ENCODE measurements at places on chromosomes 2 and 18.

- DNase-seq = no peak
These were observed 50.2 kb upstream of the CABLES1 start for GRCh38 chr18:23085066-23085465.

DNA sequence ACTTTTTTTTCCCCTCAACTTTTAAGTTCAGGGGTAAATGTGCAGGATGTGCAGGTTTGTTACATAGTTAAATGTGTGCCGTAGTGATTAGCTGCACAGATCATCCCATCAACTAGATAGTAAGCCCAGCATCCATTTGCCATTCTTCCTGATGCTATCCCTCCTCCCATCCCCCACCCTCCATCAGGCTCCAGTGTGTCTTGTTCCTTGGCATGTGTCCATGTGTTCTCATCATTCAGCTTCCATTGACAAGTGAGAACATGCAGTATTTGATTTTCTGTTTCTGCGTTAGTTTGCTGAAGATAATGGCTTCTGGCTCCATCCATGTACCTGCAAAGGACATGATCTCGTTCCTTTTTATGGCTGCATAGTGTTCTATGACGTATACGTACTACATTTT, 47.2 kb upstream of the STON1 start:
- no peak for DNase-seq

GRCh38 chr2:98501876-98502275, 57.2 kb downstream of the INPP4A start:
- no peak for DNase-seq

DNA sequence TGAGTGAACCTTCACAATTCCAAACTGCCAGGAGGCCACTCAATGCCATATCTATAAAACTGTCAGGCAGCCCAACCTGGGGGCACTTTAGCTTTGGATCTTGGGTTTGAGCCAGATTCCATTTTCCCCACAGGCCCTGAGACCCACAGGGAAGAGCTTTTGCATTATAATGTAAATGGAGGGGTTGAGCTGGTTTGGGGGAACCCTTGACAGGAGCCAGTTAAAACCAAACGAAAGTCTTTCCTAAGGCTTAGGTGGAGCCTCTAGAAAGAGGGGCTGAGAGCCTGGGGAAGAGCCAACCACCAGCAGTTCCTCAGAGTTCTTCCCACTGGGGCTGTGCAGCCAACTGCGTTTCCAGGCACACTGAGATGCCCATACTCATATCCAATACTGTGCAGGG, 42.7 kb downstream of the BCL11A start:
- no peak for DNase-seq

DNA sequence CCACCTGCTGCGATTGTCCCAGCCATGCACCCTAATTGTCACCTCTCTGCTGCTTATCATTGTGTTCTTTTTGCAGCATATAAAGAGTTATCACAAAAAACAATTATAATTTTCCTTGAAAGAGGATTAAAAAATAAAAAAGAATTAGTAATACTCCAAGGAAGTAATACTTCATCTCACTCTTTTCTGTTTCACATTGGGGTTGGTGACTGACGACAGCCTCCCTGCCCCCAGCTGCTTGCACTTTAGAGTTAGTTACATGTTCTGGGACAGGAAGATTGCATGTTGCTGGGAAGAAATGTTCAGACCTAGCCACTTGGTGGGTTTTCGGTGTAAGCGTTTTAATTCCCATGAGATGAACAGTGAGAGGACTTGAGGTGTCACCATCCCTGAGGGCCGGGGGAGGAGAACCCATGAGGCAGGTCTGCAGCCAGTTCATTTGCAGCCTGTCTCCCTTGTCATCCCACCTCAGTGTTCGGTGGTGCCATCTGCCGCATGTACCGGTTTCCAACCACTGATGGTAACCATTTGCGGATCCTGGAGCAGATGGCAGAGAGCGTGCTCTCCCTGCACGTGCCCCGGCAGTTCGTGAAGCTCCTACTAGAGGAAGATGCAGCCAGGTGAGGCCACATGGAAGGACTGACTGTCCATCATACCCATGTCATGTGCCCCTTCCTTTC, 69.1 kb downstream of the COA5 start:
- no peak for DNase-seq

GRCh38 chr2:198084156-198084555, 279.8 kb downstream of the PLCL1 start:
- no peak for DNase-seq

GRCh38 chr2:66555501-66556324, 120.8 kb downstream of the MEIS1 start:
- DNase-seq = no peak

GRCh38 chr2:241994556-241995213, 125.2 kb downstream of the RTP5 start:
- DNase-seq = no peak

- DNase-seq = no peak
These were observed 9.5 kb downstream of the ITGA6 start for GRCh38 chr2:172436889-172437288.

DNA sequence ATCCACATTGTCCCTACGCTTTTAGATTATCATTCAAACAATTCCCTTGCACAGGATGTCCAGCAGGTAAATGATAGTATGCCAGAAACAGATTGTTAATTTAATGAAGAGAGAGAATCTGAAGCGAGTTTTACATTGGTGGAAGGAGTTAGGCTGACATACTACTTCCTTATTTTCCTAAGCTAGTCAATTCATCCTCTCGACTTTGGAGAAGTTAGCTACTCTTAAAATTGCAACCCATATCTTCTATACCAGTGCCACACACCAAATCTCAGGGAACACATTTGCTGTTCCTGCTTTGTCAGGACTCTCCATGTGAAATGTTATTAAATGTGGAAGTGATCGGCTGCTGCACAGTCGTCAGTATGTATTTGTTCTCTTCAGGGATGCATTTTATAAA, 249.2 kb downstream of the NAPG start:
- no peak for DNase-seq

GRCh38 chr2:187644981-187645380, 90.7 kb upstream of the TFPI start:
- DNase-seq = peak; percentile 78

DNA sequence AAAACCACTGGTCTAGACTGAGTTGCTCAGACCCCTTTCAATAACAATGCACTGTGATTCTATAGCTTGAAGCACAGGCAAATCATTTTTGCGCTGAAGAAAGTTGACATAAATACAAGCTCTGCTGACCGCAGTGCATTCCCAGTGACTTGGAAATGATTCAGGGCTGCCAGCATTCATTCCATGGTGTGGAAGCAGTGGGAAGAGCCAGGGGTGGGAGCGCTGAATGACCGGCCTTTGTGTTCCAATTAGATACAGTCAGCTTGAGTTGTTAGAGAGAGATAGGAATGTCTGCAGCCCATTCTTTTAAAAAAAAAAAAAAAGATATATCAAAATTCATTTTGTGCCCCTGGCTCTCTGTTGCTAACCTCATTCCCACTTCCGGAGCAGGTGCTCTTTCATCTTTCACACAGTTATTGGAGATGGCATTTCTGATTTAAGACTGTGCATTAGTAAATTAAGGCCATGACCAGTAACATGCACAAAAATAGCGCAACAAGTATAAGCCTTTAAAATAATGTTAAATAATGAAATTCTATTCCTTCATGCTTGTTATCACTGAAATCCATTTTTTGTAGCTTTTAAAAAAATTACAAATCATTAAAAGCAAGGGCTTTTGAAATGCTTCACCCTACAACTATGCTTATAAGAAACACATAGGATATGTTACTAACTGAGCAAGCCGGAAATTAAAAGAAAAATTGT, 59.4 kb upstream of the CTLA4 start:
- peak; percentile 98 for DNase-seq

DNA sequence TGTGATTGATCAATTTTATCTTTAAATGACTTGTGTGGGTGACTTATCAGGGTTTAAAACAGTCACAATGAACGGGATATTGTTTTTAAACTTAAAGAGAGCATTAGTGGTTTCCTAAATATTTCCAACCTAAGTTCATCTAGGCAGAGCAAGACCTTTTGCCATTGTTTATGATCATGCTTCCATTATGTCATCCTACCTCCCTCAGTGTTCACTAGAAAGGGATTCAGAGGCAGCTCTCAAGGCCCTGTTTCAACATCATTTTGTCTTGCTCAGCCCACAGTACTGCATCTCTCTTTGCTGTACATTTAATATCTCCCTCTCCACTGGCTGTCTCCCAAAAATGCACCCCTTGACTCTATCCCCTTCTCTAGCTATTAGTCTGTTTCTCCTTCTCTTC, 21.5 kb upstream of the PELI1 start:
- peak; percentile 7 for DNase-seq

DNA sequence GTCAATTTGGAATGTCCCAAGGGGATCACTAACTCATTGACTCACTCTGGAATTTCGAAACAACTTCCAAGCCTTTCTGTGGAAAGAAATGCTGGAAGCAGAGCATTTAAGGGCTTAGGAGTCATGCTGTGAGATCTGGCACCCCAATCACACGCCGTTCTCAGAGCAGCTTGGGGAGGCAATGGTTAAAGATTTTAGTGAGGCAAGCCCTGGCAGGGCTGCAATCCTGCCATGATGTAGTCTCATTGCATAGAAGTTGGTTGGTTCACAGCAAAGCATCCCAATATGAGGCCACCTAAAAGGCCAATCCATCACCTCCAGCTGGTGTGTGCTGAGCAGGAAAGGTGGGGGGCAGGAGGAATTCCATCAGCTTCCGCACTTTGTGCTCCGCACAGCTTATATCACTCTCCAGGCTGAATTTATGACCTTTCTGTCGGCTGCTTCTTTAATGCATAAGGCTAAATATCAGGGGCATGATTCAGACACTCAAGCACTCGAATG, 1043.9 kb upstream of the POU3F3 start:
- peak; percentile 90 for DNase-seq

DNA sequence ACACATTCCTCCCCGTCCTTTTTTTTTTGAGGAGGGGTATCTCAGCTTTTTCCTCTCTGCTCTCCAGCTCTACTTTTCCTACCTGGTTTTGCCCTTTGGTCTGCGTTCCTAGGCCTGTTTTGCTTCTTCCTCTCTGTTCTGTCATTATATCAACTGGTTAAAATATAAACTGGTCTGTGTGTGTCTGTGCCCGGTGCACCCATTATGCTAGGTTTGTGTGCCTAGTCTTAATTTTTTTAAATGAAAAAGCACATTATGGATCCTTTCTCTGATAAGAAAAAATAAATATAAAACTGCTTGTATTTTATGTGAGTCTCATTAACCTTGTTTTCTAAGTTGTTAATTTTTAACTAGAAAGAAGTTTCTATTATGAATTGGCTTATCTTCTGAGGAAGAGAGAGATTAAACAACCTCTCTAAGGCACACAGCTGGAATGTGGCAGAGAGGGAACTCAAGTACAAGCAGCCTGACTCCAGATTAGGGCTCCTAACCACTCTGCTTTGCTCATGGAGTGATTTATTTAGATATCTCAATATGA, 17.4 kb downstream of the SLC38A11 start:
- no peak for DNase-seq

GRCh38 chr2:199663157-199663556, 187.8 kb downstream of the FTCDNL1 start:
- DNase-seq = no peak

DNA sequence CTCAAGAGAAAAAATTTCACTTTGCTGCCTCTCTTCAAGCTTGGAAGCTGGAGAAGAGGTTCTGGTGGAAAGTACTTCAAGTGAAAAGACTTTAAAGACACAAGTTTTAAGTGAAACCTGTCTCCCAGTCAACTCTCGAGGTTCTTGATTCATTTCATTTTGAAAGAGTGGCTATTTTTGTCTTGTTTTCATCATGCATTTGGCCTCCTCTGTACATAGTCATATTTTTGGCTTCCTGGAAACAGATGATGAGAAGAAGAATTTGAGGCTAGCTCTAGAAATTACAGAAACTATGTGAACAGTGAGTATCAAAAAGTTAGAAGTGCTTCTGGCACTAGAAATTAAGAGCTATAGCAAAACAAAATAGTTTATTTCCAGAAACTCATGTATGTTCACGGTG, 124.8 kb downstream of the DTNA start:
- DNase-seq = peak; percentile 28

GRCh38 chr2:28613186-28613585, 117.3 kb downstream of the PLB1 start:
- no peak for DNase-seq

- DNase-seq = peak; percentile 1
These were observed 376.4 kb downstream of the RBM43 start for GRCh38 chr2:150885236-150885635.

GRCh38 chr2:54107903-54108615, 7.4 kb upstream of the ACYP2 start:
- no peak for DNase-seq

DNA sequence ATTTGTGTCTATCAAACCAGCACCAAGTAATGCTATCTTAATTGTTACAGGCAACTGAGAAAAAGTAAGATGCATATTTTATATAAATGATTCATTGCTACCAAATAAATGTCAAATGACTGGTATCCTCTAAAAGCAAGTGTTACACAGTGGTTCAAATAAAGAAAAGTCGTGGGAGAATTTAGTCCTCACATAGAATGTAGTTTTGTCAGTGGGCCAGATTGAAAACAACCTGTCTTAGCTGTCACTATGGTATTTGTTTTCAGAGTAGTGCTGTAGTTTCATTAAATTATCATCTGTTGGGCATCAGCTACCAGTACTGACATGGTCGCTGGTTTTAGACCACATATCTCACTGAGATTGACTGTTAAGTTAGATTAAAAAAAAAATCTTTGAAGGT, 10.2 kb upstream of the EIF2AK3 start:
- DNase-seq = no peak

DNA sequence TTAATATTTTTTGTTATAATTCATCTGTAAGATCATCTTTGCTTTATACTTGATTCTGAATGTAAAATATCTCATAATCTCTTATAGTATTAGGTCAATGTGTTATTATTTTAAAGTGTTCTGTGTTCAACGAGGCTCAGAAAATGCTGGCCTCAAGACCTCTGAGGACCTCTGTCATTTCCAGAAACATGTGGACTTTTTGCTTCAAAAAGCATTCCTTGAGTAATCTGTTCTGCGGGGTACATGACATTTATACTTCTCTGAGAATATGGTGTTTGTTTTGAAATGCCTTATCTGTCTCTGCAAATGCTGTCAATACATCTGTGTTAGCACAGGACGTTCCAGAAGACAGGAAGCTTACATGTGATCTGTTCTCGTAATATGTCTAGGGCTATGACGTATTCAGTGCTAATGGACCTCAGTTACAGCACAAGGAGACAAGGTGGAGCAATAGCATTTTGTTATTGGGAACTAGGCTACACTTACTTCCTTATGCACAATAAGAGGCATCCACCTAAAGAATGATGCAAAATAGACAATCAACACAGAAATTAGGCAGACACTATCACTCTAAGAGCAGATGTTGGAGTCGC, 37.6 kb upstream of the IL1RL1 start:
- no peak for DNase-seq

GRCh38 chr2:106104332-106105062, 89.6 kb downstream of the UXS1 start:
- DNase-seq = peak; percentile 64

DNA sequence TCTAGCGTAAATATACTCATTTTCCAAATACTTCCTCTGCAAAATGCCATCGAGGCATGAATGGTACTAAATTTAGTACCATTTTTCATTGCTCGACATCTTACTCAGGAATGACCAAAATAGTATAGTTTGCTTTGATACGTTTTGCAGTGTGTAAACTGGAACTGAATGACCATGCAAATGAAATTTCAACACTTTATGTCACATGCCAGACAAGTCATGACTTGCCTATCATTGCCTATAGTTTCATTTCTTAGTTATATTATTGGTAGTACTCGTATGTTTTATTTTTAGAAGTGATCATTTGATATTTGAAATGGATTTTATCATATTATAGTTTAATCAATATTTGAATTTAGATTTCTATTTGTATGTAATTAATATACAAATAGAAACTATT, 9.1 kb downstream of the MSTN start:
- no peak for DNase-seq

GRCh38 chr18:13530879-13531387, 195.4 kb downstream of the FAM210A start:
- peak; percentile 62 for DNase-seq

- no peak for DNase-seq
These were observed 4.5 kb downstream of the HES6 start for GRCh38 chr2:238235331-238235732.

Measured in fibroblast of skin of scalp (primary cell).